ENCODE measurements at places on chromosomes 2 and 18.

DNA sequence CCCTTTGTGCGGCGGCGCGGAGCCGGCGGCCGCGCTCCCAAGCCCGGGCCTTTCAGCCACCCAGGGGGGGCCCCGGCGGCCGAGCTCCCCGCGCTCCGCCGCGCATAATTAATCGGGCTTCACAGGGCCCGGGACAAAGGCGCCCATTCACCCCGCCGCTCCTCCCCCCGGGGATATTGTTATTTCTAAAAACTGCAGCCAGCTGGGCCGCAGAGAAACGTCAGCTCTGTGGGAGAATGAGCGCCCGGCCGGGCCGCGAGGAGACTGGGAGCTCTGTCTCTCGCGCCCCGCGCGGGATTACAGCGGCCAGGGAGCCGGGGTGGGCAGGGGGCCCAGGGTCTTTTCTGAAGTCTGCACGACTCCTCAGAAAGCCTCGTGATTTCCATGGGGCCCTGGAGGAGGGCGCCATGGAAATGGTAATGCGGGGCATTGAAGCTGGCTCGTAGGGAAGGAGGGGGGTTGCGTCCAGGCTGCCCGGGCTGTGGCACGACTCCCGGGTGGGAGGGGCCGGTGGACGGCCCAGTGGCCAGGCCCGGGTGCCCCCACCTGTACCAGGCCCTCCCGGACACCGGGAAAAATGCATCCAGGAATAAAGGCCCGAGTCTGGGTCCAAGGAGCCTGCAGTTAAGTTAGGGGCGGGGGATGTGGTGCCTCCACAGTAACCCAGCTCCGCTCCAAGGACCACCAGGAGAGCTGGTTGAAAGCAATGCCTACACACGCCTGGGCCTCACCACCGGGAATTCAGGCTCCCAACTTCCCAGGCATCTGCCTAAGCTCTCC lies 125.3 kb downstream of the ZFP36L2 start:
- no peak for DNase-seq

DNA sequence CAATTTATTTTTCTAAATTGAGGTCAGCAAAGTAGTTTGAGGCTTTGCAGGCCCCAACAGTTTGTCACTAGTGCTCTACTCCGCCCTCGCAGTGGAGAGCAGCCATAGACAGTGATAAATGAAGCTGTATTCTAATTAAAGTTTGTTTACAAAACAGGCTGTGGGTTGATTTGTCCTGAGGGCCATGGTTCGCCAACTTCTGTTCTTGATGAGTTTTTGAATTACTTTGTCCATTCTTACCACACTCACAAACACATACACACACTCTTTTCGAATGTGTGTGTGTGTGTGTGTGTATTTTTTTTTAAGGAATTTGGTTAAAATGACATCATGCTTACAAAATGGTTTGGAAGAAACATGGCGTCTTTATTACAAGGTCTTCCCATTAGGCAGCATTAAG lies 68.6 kb downstream of the MTCL1 start:
- no peak for DNase-seq

DNA sequence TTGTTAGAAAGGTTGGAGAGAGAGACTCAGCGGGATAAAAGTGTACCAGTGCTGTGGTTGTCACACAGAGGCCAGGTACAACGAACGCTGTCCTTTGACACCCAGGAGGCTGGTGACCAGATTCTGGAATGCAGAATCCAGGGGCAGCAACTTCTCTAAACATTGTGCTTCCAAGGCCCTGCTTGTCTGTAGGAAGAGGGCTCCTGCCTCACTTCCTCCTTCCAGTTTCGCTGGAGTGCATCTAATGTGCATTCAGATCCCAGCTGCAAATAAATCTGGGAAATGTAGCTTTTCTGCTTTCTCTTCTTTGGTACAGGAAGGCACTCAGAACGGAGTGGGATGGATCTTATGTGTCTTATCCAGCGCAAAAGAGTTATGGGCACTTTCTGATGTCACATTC lies 171.8 kb upstream of the ATP5MC3 start:
- DNase-seq = no peak

DNA sequence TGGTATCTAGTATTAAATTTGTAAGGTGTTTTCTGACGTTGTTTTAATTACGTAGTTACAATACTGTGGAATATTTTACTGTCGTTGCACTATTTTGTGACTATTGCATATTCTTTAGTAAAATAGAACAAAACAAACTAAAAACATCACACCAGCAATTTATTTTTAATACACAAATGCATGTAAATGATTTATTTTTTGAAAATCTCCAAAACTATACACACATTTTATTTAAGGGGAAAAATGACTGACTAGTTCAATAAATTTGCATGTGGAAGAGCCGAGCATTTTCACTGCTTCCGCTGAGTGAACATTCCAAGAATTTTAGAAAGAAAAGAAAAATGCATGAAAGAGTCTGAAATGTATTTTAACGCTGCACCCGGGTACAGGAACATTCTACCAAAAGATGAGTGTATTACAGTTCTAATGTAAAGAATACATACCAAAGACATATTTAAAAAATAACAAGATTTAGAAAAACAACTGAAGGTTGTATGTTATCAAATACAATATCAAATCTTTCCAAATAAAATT lies 257.7 kb downstream of the MEIS1 start:
- no peak for DNase-seq

GRCh38 chr2:10740226-10740625 lies 18.8 kb downstream of the ATP6V1C2 start:
- DNase-seq = no peak

GRCh38 chr2:133418021-133418420 lies 150.2 kb downstream of the NCKAP5 start:
- no peak for DNase-seq

DNA sequence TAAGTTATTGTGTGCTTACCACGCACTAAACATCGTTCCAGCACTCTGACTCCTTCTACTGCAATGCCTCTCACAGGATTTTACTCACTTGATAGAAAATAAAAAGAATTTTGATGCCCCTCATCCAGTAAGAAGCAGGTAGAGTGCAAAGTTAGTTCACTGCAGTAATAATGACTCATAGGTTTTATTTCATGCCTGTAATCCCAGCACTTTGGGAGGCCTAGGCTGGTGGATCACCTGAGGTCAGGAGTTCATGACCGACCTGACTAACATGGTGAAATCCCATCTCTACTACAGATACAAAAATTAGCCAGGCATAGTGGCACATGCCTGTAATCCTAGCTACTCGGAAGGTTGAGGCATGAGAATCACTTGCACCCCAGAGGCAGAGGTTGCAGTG lies 190.6 kb downstream of the RAD51AP2 start:
- no peak for DNase-seq

DNA sequence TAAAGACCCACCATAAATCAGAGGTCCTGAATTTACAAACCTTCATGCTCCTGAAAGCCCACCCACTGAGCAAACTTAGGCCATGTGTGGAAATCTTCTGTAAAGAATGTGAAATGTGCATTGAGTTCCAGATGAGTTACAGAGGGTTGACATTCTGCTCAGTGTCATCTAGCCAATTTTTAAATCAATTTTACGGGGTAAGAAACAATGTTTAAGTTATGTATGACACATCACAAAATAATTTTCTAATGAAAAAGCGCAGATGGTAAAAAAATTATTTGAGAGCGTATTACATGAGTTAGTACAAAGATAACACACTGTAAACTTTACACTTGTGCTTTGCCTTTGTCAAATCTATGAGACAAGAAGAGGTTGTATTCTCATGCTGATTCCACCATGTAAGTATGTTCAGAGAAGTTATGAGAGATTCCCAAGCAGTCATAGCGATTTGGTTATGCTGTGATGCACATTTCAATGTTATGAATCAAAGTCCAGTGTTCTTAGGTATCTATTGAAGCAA lies 446.3 kb downstream of the ADCYAP1 start:
- DNase-seq = no peak

DNA sequence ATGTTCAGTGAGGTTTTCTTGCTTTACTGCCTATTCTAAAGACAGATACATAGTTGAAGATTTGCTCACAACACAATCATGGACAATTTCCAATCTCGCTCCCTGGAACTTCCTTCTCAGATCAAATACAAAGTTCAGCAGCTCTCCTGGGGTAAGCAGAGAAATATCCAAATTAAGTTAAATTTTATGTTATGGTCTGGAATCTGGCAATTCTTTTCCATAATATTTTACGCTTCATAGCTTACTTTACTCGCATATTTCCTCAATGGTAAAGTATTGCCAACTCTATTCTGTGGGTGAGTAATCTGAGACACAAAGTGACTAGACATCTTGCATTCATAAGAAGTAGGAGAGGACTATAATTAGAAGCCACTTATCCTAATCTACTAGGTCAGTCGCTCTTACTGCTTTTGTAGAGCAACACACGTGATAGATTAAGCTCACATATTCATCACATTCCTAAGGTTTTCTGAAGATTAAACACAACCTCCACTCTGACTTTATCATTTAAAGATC lies 529.4 kb downstream of the CCDC85A start:
- no peak for DNase-seq

GRCh38 chr2:138030459-138030858 lies 66.2 kb downstream of the HNMT start:
- no peak for DNase-seq

DNA sequence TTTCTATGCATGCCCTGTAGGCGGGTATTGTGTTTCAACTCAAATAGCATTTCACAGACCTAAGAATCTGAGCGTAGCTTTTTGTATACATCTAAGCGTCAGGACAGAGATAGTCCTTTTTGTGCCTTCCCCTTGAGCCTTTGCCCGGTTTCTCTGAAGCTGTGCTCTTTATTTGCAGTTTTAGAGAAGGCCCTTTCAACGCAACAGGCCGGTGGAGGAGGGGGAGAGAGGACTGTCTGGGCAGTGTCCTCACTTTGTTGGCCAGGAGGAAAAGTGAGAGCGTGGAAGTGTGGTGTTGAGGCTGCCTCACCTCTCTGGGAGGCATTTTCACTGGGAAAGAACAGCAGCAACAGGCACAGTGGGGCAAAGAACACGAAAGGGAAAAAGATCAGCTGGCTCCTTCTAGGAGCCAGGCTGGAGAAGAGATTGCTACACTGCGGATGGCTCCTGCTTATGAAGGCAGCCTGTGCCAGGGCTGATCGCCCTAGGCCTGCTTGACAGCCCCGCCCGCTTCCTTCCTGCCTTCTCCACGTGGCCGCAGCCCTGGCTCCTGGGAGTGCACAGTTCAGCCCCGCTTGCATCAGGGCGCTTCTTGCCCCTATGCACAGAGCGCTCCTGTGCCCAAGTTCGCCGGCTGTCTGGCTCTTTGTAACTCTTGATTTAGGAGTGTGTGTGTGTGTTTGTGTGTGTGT lies 195.6 kb upstream of the POU3F3 start:
- no peak for DNase-seq

DNA sequence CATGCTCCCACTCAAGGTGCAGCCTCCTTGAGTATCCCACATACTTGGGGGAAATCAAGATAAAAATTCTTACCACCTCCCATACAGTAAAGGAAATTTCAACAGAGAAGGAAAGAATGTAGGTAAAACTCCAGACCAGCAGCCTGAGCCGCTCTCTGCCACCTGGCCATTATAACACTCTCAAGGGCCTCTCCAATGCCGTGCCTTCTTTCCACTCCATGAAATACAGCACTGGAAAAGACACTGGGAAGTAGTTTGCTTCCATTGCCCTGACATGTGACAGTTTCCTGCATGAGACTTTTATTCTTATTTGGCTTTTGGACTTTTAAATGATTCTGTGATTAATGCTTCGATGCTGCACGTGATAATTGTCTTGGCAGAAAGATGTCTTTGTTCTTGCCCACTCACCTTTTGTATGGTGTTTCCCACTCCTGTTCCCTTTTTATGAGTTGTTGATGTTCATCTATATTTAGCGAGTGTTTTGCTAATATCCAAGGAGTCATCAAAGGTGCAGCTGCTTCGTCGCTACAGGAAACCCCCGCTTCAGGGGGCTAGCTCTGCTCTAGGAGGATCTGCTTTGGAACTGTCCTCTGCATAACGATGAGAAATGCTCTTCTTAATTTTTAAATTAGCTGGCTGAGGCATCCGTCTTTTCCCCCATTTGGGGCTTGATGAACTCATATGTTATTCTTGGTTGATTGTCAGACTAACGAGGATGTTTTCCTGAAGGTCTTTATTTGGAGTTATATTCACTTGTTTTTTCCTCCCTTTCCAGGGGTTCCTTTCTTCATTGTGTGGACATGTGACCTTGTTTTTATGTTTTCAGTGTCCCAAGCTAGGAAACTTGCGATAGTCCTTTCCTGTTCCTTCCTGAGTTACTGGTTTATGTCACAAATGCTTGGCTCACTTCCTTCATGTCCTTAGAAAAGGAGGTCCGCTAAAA lies 179.4 kb downstream of the TXNL1 start:
- no peak for DNase-seq

- DNase-seq = no peak
Measured at GRCh38 chr18:10128921-10129501, 215.2 kb downstream of the VAPA start.

- peak; percentile 48 for DNase-seq
Measured at GRCh38 chr18:77079954-77080682, 52.5 kb downstream of the MBP start.

GRCh38 chr2:59654710-59655109 lies 898.7 kb downstream of the BCL11A start:
- DNase-seq = no peak

GRCh38 chr2:198144660-198145059 lies 340.3 kb downstream of the PLCL1 start:
- DNase-seq = no peak

- DNase-seq = no peak
Measured at GRCh38 chr2:171174075-171174474, 13.4 kb upstream of the TLK1 start.

DNA sequence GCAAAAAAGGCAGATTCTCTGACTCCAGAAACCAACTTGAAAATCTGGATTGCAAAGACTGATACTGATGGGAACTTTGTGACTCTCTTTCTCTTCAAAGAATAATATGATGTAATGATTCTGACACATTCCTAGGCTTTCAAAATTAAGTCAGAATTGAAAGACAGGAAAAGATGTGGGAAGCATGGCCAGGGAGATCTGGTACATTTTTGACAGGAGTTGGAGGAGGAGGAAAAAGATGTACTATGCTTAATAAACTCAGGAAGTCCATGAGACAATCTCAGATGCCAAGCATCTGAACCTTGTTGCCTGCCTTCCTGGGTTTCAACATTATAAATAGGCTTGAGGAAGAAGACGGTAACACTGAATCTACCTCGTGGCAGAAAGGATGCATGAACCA lies 34.2 kb downstream of the KLF7 start:
- no peak for DNase-seq

- no peak for DNase-seq
Measured at GRCh38 chr2:191176305-191176704, 25.5 kb upstream of the STAT4 start.

DNA sequence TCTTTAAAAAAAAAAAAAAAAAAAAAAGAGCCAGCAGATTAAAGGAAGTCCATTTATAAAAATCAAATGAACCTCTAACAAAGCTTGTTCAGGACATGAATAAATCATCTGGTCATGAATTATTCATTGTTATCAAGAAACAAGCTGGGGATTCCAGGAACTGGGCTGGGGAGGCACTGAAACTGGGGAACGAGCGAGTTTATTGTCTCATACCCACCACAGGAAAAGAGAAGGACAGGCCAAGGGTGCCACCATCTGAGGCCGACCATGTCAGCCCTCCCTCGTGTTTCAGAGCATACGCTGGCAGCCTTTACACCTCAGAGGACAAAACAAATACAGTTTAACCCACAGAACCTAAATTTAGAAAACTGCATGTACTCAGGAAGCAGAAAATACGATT lies 164.2 kb downstream of the VWC2L start:
- peak; percentile 3 for DNase-seq
